ENCODE measurements at places on chromosomes 4 and X.

GRCh38 chr4:22463179-22463578, 52.7 kb downstream of the ADGRA3 start:
- no peak for DNase-seq

DNA sequence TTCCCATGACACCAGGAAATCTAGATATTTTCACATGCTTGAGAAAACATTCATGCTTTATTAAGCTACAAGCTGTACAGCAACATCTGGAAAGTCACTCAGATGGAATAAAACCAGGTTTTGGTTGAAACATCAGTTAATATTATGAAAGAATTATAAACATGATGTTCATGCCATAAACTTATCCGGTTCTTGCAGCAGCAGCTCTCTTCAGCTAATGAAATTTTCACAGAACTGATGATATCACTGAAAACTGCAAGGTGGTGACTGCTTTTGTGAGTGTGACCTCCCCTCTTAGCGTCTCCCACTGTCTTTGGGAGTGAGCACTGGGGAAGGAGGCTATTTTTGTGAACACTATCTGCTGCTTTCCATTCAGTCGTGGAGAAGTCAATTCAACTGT, 56.9 kb downstream of the ARHGAP10 start:
- peak; percentile 57 for DNase-seq

DNA sequence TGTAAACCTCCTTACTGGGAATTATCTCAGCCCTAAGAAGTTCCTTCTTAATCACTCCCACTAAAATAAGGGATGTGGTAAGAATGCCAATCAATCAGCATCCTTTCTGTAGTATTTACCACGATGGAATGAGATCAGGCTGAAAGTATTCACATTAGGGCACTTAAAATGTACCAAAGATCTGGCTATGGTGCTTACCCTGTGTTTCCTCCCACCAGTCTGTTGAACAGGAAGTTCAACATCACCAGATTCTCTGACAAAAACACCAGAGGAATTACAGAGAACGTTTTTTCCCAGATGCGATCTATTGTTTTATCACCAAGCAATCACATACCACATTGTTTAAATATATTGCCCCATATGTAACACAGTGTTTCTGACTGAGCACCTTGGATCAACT, 2.1 kb upstream of the CLCN3 start:
- DNase-seq = no peak

DNA sequence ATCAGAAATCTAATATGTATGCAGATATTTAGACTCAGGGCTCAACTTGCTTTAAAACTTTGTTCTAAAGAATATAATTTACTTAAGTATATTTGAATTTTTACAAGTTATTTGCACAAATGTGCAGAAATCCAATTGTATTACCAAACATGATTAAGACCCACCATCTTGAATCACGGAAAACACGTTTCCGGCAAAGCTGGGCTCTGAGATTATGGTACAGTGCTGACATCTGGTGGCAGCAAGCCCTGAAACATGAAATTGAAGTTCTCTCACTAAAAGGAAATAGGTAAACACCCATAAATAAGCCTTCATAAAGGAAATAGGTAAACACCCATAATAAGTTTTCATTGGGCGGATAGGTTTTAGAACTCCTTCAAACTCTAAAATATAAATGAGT, 98.3 kb upstream of the MAOA start:
- DNase-seq = peak; percentile 34

- DNase-seq = no peak
These were observed 50.0 kb upstream of the VMA21 start for GRCh38 chrX:151346931-151347543.

DNA sequence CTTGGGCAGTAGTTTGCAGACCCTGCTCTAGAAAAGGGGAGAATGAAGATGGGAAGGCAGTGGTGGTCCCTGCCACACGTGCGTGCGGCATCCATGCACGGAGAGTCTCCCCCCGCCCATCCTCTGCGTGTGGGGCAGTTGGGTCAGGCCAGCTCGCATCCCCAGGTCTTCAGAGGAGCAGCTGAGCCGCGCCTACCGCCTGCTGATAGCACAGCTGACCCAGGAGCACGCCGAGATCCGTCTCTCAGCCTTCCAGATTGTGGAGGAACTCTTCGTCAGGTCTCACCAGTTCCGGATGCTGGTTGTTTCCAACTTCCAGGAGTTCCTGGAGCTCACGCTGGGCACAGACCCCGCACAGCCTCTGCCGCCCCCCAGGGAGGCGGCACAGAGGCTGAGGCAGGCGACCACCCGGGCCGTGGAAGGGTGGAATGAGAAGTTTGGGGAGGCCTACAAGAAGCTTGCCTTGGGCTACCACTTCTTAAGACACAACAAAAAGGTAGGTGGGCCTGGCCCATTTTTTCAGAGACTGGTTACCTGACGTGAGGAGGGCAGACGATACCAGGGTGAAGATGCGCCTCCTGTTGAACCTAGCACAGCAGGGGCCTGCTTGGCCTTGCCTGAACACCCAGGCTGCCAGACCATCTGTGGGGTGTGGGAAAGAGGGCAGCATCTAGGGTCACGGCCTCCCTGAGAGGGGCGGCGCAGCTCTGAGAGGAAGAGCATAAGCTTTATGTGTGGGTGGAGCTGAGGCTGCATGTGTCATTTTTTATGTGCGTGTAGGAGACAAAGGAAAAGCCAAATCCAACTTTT, 2.6 kb downstream of the UVSSA start:
- DNase-seq = no peak

- no peak for DNase-seq
These were observed 350.3 kb downstream of the PTTG2 start for GRCh38 chr4:38310446-38311043.

GRCh38 chr4:184386271-184386781, 88.0 kb downstream of the IRF2 start:
- no peak for DNase-seq

DNA sequence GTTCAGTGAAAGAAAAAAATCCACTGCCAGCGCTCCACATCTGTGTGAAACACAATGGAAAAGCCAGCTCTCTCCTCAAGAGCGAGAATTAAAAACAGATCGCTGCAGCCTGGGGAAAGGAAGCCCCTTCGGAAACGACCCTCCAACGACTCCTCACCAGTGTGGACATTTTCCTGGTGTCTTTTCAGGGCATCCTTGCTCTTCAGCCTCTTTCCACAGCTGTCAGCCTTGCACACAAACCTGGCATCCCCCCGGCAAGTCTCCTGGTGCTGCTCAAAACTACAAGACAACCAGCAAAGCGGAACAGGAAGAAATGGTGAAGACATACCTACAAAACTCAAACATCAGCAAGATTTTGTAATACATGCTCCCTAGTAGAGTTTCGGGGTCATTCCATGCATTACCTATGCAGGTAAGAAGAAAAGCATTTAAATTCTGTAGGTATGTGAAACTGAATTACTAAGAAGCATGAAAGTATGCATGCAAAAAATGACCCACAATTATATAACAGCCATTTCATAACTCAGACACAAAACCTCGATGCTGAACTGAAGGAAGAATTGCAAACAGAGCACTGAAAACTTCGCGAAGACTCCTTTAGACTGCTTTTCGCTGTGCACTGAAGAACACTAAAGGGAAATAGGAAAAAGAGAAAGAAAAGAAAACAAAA, 106.1 kb downstream of the PRDM5 start:
- DNase-seq = no peak

GRCh38 chr4:85391589-85392410, 83.2 kb upstream of the ARHGAP24 start:
- no peak for DNase-seq

GRCh38 chrX:39244147-39244546, 442.9 kb downstream of the MID1IP1 start:
- DNase-seq = no peak

DNA sequence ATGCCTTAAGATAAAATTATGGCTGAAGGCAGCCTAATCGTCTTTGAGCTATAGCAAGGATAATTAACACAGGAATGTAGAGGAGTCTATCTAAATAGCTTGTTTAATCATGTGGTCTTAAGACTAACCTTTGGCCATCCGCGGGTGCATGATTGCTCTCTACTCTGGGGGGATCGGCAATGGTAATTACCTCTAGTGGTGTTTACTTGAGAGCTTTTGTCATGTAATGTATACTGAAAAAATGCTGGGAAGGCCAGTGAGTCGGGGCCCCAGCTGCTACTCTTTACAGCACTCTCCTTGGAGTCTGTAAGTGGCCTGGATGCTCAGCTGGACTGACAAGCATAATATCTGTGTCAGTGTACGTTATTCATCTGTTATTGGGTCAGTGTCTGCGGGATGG, 65.5 kb upstream of the GNPDA2 start:
- no peak for DNase-seq

GRCh38 chrX:110003167-110004156, 548 bp downstream of the TMEM164 start:
- DNase-seq = peak; percentile 4

DNA sequence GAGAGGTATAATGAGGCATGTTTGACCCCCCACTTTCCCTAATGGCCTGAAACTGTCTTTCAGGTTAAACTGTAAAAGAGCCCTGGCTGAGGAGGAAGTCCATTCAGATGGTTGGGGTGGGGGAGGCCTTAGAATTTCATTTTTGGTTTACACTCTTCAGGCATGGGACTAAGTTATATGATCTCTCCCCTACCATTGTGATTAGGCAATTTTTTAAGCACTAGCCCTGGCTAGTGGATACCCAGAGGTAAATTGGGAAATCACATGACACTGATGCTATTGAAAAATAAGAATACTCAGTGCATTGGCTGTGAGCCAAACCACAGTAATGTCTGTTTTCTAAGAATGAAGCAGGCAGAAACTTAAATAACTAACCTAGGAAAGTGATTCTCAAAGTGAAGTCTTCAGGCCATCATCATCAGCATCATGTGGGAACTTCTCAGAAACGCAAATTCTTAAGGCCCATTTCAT, 149.7 kb downstream of the RRAGB start:
- DNase-seq = peak; percentile 1

DNA sequence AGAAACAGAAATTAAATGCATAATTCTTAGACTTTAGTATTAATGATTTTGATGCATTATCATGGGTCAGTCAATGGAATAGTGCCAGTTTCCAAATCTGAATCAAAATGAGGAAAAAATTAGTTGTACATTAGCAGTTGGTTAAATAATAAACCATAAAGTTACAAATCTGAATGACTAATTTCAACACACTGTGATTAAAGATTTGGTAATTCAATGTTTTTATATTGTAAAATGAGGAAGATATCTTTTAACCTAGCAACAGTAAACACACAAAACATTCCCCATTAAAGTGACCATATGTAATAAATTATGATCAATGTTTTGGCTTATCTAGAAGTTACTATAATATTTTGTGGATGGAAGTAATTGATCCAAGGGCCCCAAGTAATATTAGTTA, 1.6 kb downstream of the FBXO8 start:
- DNase-seq = no peak

DNA sequence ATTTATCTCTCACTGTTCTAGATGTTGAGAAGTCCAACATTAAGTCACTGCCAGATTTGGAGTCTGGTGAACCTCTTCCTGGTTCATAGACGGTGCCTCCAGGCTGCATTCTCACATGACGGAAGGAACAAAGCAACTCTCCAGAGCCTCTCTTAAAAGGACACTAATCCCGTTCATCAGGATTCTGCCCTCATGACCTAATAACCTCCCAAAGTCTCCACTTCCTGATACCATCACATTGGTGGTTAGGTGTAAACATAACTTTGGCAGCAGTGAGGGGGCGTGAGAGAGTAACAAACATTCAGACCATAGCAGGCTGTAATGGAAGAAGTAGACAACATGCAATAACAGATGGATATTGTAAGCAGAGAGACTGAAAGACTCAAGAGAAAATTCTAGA, 388.6 kb downstream of the PDHA2 start:
- no peak for DNase-seq

DNA sequence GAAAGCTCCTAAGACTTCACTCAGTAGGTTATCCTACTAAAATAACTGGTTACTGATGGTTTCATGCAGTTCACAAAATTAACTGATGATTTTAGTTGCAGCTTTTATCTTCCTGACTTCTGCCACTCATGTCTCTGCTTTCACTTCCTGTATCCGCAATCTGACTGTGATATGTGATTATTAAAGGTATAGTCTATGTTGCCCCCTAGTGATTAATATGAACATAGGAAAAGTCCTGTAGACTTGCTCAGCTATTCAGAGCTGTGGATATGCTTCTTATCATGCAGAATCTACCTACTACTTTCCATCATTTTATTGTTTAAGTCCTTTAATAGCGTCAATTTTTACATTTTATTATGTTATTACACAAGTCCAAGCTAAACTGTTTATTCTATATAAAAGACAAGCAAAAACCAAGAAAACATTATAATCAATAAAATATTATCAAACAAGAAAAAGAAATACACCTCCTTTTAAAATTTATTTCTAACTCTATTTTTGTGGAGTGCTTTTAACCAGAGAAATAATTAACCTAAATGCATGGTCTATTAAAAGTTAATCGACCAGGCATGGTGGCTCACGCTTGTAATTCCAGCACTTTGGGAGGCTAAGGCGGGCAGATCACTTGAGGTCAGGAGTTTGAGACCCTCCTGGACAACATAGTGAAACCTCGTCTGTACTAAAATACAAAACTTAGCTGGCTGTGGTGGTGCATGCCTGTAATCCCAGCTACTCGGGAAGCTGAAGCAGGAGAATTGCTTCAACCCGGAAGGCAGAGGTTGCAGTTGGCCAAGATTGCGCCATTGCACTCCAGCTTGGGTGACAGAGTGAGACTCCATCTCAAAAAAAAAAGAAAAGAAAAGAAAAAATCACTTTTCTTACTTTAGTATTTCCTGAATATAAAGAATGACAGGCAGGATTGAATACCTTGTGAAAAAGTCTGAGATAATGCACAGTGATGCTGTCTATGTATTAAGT, 40.4 kb upstream of the TLR2 start:
- no peak for DNase-seq

DNA sequence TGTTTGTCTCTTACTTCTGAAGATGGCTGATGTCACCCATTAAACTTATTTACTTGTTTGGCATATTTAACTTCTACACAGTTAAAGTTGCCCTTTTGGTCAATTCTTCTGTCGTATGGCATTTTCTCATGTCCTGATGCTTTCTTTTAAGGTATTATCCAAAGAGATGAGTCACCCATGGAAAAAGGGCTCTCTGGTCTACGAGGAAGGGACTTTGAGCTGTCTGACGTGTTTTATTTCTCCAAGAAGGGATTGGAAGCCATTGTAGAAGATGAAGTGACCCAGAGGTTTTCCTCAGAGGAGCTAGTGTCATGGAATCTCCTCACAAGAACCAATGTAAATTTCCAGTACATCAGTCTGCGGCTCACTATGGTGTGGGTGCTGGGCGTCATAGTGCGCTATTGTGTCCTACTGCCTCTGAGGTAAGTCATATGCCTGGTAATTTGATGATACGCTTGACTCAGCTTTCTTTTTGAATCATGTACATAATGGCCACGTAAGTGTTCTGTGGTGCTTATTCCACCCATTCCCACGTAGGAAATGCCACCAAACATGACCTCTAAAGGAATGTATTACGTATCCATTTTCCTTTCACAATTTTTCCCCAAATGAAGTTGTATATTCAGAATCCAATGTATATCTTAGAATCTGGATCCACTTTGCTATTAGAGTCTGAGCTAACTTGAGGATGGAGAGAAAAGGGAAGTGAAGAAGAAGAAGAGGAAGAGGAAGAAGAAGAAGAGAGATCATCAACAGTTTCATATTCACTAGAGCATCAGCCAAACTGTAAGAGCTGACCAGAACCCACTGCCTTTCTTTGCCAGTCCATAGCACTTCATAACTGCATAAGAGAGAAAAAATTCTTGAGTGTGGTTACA, 45.7 kb downstream of the GPAT3 start:
- DNase-seq = no peak

- no peak for DNase-seq
These were observed 71.7 kb downstream of the DIPK2B start for GRCh38 chrX:45128896-45129454.

- DNase-seq = peak; percentile 49
These were observed 133.4 kb downstream of the TBC1D19 start for GRCh38 chr4:26717332-26717731.

- DNase-seq = no peak
These were observed 110.2 kb upstream of the UGT8 start for GRCh38 chr4:114488301-114488982.
